OCI-LY7 (cell line): ENCODE measurements at places on chromosomes 4 and X.

DNA sequence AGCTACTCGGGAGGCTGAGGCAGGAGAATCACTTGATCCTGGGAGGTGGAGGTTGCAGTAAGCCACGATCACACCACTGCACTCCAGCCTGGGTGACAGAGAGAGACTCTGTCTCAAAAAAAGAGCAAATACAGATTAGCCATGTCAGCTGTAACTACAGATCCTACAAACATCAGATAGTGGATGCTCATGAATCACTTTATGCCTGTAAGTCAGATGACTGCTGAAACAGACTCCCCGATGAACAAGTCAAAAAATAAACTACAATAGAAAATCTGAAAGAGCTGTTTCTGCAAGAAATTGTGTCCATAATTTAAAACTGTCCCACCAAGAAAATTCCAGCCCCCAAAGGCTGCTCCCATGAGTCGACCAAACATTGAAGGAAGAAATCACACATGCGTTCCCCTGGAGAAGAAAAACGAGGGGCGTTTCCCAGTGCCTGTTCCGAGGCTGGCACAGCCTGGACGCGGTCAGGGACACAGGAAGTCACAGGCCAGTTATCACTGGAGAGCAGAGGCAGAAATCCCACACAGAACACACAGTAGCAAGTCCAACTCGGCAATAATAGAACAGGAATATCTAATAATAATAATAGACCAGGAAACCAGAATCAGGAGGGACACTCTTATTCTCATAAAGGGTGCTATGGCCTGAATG, 30.0 kb upstream of the GTPBP6 start:
- no peak for DNase-seq

DNA sequence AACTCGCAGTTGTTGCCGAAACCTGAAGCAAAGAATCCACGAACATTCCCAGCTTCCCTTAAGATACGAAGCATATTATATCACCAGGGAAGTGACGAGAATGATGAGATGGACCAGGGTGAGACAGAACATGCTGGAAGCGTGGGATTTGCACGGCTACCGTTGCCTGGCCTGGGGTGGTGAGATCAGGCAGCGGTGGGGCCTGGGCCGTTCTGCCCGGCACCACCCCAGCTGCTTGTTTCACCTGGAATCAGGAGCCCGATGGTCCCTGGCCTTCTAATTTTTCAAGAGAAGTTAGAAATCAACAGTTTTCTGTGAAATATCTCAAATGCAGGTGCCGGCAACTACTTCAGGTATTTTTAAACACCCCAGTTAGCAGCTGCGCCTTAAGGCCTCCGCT, 5.7 kb downstream of the CLDN22 start:
- DNase-seq, result no peak

GRCh38 chr4:79088946-79089691, 149.9 kb upstream of the PAQR3 start:
- no peak for DNase-seq

GRCh38 chrX:53116101-53116500, 22.2 kb downstream of the KANTR start:
- no peak for DNase-seq

DNA sequence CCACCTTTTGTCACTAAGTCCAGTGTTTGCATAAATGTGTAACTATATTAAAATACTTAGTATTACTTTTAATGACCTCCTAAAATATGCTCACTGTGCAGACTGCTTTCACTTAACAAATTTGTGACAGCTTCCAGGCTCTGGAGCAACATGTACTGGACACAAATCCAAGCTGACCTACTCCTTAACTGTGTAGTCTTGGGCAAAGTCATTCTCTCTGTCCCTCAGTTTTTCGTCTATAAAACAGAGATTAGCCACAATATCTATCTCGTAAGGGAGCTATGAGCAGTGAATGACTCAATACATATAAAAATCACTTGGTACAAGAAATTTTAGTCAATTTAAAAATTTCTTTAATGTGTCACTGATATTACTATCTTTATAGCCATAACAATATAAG, 20.4 kb upstream of the RAB40A start:
- DNase-seq, result no peak

- DNase-seq, result peak; percentile 25
Observed at GRCh38 chrX:68822641-68823410, 6.0 kb upstream of the EFNB1 start.

DNA sequence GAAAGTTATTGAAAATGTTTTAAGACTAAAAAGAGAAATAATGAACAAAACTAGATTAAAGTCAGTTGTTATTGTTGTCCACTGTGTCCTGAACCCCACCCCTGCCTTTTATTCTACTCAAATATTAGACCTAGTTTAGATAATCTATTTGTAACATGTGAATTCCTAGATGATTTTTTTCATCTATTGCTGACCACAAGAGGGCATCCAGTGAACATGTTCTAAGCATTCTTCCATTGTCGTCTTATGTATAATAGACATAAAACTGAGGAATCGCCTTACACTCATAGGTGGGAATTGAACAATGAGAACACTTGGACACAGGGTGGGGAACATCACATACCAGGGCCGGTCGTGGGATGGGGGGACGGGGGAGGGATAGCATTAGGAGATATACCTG, 36.4 kb upstream of the HPRT1 start:
- peak; percentile 21 for DNase-seq

DNA sequence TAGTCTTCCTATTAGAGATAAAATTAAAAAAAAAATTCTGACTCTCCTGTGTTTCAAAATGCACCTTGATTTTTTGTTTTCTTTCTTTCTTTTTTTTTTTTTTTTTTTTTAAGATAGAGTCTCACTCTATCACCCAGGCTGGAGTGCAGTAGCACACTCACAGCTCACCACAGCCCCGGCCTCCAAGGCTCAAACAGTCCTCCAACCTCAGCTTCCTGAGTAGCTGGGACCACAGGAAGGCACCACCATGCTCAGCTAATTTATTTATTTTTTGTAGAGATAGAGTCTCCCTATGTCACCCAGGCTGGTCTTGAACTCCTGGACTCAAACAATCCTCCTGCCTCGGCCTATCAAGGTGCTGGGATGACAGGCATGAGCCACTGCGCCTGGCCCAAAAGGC, 41.1 kb upstream of the TMEM184C start:
- DNase-seq, result no peak

DNA sequence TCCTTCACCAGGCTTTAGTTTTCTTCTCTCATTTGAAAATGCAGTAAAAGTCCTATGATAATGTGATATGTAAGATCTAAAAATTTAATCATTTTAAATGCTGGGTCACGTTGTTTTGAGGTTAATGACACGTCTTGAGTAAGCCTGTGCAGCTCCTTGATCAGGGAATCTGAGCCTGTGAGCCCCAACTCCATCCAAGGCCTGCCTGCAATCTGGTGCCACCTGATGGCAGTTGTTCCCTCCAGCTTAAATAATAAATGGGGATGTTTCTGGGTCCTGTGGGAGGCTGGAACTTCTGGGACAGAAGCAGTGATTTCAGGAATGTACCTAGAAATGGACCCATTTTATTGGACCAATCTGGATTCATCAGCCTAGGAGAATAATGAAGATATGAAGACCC, 455.4 kb upstream of the ADGRL3 start:
- DNase-seq, result no peak

DNA sequence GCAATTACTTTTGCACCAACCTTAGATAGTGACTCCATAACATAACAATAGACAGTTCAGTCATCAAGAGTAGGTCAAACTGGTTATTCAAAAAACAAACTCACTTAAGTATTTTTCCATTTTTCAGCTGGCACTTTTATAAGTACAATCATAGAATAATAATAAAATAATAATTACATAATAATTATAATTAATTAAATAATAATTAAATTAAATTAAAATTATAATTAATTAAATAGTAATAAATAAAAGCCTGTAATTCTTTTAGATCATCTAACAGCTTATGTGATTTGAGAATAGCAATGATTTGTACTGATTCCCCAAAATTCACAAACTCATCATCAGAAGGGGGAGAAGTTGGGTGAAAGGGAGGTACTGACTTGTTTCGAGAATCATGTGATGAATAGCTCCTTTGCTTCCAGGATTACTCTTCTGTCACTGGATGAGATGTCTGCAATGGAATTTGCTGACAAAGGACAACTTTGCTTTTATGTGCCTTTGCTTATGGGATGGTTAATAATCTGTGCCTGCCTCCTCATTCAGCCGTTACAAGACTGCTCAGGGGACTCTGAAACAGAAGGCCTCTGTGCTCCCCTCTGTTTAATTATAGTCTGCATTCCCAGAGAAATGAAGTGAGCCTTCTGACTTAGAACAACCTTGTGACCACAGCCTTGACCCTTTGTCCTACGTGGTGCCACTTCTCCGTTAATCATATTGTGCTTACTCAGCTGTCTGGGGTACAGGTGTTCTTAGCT, 104.8 kb upstream of the ENPEP start:
- DNase-seq, result no peak

DNA sequence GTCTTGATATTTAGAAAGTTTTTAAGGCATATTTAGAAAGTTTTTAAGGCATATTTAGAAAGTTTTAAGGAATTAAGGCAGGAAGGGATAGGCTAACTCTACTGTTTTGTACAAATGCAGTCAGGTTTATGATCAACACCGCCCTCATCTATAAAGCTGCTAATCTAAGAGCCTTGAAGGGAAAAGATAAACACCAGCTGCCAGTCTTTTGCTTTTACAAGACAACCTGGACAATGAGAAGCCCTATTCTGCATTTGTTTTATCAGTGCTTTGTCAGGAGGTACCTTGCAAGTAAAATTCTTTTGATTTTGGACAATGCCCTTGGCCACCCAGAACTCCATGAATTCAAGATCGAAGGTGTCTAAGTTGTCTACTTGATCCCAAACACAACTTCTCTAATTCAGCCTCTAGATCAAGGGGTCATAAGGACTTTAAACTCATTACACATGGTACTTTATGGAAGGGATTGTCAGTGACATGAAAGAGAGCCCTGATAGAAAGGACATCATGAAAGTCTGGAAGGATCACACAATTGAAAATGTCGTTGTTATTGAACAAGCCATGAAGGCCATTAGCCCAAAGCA, 39.8 kb downstream of the IL15 start:
- no peak for DNase-seq

DNA sequence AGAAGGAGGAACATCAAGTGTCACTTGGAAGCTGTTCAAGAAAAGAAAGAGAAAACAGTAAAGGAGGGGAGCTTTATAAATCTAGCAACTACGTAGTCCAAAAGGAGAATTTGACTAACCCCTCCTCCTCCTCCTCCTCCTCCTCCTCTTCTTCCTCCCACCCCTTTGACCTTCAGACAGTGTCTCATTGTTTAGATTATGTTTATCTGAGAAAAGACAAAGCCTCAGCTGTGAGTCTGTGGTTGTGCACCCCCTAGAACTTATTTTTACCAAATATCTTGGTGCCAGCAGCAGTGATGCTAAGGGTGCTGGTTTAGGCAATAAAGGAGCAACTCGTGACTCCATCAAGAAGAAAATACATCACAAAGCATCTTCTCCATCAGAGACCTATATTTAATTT, 68.9 kb upstream of the BMP2K start:
- no peak for DNase-seq

DNA sequence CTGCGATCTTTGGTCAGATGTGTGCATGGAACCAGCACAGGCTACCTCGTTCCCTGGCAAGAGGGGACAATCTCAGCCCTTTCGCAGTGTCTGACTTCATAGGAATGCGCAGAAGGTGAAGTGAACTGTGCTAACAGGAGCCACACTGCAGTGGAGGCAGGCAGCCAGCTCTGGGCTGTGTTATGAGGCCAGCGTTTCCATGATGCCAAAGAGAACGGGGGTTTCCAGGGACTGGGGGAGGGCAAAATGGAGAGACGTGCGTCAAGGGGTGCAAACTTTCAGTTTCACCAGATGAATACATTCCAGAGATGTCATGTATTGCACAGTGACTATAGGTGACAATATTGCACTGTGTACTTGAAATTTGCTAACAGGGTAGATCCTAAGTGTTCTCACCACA, 30.4 kb downstream of the CLDN34 start:
- no peak for DNase-seq

GRCh38 chr4:953574-953915, 19.8 kb downstream of the DGKQ start:
- no peak for DNase-seq

GRCh38 chr4:89269121-89269666, 38.4 kb downstream of the GPRIN3 start:
- no peak for DNase-seq

DNA sequence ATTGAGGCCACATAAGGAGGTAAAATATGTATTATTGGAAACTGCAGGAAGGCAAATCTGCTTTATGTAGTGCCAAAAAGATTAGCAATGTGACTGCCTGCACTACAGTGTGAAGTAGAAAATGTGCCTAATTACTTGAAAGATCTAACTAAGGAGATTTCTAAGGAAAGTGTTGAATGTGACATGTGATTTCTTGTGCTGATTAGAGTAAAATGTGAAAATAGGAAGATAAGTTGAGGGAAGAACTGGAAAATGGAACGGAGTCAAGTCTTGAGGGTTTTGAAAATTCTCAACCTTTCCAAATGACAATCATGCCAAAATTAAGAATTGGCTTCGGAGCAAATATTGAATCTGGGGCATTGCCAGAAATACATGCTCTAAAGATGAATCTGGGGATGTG, 209.5 kb upstream of the SPOCK3 start:
- DNase-seq, result no peak

DNA sequence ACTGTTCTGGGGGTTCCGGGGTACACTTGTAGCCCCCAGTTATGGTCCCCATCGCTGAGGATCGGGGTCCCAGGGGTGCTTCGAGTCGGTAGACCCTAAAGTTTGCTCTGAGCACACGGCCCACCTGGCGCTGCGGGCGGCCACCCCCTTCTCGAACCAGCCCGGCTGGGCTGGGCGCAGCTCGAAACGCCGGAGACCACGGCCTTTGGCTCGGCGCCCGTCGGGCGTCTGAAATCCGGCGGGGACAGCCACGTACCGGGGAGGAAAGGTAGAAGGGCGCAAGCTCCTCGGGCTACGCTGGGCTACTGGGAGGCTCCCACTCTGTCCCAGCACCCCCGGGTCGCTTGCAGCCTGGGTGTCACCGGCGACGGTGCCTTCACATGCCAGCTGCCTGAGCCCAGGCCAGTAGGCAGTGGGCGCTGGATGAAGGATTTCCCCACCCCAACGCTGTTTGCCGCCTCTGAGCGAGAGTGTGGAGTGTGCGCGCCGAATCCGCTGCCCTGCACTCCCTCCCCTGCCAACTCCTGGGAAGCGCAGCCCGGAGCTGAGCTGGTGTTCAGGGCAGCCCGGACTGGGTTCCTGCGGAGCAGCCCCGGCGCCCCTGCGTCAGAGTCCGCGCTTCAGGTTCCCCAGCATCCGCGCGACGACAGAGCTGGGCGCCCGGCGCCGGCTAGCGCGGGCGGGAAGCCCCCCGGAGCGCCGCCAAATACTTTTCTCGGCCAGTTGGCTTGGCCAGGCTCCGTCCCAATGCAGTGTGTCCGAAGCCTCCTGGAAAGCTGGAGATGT, 637 bp downstream of the MAMLD1 start:
- DNase-seq, result no peak

- DNase-seq, result no peak
Observed at GRCh38 chrX:17432158-17432557, 57.2 kb downstream of the NHS start.

DNA sequence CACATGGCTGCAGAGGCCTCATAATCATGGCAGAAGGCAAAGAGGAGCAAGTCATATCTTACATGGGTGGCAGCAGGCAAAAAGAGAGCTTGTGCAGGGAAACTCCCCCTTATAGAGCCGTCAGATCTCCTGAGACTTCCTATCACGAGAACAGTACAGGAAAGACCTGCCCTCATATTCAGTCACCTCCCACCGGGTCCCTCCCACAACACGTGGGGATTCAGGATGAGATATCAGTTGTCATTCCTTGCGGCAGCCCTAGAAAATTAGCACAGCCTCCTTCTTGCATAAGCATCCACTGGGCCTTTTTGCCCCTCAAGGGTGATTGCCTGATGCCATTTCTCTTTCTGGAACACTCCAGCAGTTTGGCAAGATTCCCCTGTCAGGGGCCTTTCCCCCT, 61.7 kb upstream of the STX18 start:
- no peak for DNase-seq

GRCh38 chr4:99749445-99750391, 66.9 kb upstream of the DAPP1 start:
- peak; percentile 24 for DNase-seq
